ENCODE measurements at places on chromosomes 3 and 15.

DNA sequence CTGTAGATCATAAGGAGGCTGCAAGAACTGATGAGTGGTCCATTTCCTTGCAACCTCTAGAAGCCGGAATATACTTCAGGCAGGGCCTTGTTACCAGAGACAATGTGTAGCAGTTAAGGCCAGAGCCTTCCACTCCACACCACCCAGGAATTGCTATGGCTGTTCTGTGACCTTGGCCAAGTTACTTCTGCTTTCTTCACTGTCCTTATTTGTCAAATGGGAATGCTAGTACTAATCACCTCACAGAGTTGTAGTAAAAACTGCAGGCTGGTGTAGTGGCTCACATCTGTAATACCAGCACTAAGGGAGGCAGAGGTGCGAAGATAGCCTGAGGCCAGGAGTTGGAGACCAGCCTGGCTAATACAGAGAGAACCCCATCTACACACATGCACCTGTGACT, 28.7 kb upstream of the RPN1 start:
- no peak for DNase-seq

DNA sequence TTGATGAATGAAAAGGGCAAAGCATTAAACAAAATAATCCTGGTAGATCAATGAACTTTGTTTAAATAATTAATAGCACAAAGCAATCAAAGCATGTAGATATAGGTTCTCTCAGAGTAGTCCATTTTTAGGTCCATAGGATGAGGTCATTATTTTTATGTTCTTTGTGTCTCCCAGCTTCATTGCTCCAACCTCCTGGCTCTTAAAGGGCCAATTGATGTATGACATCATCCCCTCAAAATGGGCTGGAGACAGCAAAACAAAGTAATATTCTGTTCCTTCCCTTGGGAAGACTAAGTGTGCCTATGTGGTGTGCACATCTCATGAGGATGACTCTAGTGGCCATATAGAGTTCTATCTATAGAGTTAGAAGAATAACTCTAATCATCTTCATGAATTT, 49.5 kb downstream of the HMG20A start:
- DNase-seq, result no peak

GRCh38 chr3:66353530-66353929, 132.7 kb downstream of the SLC25A26 start:
- DNase-seq, result peak; percentile 34

DNA sequence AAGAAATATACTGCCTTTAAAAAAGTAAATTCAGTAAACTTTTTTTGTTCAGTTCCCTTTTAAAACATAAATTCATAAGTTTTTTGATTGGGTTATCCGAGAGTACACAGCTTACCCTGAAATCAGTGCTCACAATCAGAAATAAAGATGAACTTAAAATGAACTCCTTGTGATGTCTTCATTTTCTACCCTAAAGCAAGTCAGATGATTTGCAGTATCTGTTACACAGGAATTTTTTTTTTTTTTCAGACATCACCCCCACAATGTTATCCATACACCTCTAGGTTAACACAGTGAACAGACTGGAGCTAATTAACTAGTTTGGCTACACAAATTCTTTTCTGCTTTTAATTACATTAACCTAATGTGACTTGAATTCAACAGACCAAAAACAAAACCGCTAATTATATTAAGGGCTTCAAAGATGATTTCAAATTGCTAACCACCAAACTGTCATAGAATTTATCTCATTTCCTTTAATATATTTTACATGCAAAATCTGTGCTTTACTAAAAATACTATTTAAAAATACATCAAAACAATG, 1042.0 kb downstream of the ROBO1 start:
- DNase-seq, result no peak

DNA sequence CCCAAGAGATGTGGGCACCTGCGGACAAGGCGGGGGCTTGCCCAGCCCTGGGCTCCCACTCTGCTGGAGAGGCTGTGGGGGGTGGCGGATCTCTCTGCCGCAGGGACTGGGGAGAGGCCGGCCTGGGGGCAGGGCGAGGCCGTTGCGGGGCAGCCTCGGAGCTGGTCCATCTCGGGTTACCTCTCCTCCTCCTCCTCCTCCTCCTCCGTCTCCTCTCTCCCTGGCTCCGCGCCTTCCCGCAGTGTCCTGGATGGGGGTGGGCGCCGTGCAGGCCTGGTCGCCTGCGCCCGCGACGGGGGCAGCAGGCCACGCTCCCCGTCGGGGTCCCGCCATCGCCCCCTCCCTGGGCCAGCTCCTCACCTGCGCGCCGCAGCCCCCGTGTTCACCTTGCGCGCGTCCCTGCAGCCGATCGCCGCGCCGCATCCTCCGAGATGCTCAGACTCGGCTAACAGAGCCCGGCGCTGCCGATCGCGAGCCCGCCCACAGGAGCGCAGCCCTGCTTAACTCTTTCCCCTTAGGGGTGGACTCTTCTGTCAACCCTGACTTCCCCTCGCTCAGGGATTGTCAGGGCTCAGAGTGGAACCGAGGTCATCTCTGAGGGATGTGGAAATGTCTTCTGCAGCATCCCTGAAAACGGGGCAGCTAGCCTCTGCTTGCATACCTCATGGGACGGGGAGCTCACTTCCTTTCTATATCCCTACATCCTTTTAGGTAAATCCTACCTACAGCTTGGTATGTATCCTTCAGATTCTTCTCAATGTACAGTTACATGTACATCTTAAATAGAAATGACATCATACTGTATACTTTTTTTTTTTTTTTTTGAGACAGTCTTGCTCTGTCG, at the start of gene PRRT3:
PRRT3 (minus strand) TSS at position 447 of the 844 bp plus-strand sequence. CDS start 2,293 bp downstream, outside the sequence.
- peak; percentile 45 for DNase-seq
